ENCODE measurements at places on chromosomes 2 and 18.

DNA sequence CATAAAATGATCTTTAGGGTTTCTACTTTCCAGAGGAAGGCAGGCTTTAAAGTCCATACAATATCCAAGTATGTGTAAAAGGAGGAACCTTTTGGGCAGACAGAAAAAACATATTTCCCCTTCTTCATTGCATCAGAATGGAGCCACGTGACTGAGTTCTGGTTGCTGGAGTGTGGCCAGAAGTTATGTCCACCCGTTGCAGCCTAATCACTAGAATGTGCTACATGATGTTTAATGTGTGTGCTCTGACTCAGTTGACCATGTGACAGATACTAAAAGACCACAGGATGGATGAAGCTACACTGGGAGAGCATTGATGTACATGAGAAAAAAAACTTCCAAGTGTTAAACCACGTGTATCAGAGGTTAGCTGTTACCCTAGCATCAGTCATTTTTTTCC, 460.9 kb downstream of the RIT2 start:
- DNase-seq, result no peak

- no peak for DNase-seq
Measured at GRCh38 chr2:205869439-205869838, 187.1 kb downstream of the NRP2 start.

- DNase-seq, result no peak
Measured at GRCh38 chr2:143296089-143296488, 166.9 kb downstream of the ARHGAP15 start.

- no peak for DNase-seq
Measured at GRCh38 chr2:229141424-229142025, 129.6 kb downstream of the PID1 start.

GRCh38 chr2:239365071-239365781, 35.6 kb downstream of the HDAC4 start:
- no peak for DNase-seq

- DNase-seq, result no peak
Measured at GRCh38 chr2:147538821-147539220, 306.0 kb upstream of the ACVR2A start.

GRCh38 chr18:51196118-51196810, 1.2 kb downstream of the MEX3C start:
- peak; percentile 42 for DNase-seq

DNA sequence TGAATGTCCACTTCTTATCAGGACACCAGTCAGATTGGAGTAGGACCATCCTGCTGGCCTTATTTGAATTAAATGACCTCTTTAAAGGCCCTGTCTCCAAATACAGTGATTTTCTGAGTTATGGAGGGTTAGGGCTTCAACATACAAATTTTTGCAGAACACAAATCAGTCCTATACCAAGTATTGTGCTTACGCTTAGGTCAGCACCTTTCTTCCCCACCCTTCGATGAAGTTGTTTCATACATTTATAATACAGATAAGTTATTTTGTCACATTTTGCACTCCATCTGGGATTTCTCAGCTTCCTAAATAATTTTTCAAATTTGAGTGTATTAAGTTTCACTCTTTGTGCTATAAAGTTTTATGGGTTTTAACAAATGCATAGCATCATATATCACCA, 190.5 kb upstream of the EPAS1 start:
- no peak for DNase-seq

DNA sequence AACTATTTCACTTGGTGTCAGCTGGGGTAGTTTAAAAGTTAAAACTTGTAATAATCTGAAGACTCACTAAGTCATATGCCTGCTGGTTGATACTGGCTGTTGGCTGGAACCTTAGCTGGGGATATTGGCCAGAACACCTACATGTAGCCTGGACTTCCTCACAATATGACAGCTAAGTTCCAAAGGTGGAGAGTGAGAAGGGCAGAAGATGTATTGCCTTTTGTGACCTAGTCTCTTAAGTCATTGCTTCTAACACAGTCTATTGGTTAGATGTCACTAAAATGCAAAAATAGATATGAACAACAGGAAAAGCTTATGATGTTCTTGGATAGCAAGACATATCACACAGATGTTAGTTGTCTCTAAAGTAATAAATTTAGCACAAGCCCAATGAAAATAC, 113.2 kb upstream of the CHAC2 start:
- DNase-seq, result no peak

DNA sequence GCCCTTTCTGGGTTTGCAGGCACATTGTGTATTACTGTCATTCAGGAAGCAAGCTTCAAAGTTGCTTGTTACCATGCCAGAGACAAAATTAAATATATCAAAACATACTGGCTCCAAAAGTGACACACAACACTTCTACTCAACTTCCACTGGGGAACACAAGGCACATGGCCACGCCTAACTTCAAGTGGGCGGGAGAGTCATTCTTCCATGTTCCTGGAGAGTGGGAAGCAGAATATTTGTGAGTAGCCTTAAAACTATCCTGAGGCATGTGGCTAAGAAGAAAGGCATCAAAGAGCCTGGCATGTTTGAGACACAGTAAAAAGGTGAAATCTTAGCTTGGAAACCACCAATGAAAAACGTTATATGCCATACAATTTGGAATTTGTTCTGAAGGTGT, 90.5 kb upstream of the TACR1 start:
- DNase-seq, result no peak

- no peak for DNase-seq
Measured at GRCh38 chr2:31170071-31170698, 31.9 kb upstream of the GALNT14 start.

DNA sequence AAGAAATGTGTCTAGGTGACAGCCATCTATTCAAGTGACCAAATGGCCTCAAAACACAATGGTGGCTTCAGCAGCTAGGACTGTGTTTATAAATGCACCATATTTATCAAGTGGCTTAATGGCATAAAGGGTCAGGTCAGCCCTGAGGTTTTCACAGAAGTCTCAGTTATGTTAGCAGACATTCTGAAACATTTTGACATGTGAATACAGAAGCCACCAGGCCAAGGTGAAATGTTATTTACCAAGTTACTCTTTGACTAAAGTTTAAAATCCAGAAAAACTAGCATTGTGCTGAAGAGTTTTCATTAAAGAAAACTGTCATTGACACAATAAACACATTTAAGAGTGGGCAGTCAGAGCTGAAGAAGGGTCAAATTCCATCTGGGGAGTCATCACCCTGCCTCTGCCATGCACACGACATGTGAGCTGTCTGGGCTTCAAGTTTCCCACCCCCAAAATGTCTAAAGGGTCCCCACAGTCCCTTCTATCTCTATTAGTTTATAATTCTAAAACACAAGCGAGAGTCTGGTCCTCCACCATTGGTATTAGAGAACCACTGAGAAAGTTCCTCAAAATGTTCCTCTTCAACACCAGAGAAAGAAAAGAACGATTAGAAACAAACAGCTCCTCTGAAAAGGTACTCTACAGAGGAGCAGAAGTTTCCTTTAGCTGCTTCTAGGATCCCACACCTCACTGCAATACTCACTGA, 77.5 kb upstream of the FZD5 start:
- no peak for DNase-seq

DNA sequence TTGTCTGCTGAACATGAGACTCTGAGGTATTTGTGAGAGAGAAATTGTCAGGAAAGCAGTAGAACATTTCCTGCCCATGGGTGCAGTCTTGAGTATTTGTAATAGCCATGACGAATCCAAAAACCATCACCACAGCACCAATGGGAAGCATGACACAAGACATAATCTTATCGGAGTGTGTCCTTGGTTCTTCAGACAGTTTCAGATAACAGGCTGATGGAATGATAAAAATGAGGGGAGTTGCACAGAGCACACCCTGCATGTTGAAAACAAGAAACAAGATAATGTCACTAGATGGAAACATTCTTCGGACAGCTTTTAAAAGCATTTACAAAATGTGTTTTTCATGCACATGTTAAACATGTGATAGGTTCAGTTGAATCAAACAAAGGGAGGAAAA, 56.9 kb downstream of the SLC38A11 start:
- no peak for DNase-seq

DNA sequence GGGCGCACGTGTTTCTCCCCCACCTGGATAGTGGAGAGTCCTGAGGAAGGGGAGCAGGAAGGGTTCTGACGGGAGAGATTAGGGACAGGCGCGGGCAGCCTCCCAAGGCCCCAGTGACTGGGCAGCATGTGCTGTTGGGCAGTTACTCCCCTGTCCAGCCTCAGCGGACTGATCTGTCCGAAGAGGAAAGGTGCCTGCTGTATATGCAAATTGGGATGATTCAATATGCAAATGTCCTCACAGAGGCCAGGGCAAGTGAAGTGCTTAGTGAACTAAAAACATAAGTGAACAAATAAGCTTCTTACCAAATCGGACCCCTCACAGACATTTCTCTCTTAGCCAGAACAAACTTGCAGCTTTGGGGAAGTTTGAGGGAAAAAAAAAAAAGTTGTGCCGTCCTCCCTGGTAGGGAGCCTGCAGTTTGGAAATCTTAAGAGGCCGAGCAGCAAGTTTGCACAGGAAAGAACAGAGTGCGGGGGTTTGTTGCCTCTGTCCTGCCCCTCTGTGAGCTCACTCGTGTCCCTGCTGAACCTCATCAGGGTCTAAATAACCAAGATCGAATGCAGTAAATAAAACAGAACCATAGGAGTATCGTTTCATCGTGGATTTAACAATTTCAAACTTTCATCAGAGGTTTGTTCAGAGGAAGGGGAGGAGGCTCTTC, 141.4 kb downstream of the KCTD1 start:
- DNase-seq, result no peak

- no peak for DNase-seq
Measured at GRCh38 chr2:238558456-238559099, 131.9 kb downstream of the ASB1 start.

GRCh38 chr2:162184359-162184758, 32.3 kb upstream of the GCG start:
- no peak for DNase-seq

DNA sequence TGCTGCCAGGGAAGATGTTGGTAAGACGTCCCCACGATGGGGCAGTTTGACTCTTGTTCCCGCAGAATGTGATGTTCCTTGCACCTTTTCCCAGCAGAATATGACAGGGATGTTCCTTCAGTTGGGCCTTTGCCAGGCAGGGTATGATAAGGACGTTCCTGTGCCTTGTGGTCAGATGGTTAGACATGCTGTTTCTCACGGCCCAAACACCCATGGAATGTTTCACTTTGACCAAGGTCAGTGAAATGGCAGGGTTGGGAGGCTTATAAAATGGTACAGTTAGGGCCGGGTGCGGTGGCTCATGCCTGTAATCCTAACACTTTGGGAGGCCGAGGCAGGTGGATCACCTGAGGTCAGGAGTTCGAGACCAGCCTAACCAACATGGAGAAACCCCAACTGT, 40.3 kb upstream of the YPEL5 start:
- DNase-seq, result no peak

DNA sequence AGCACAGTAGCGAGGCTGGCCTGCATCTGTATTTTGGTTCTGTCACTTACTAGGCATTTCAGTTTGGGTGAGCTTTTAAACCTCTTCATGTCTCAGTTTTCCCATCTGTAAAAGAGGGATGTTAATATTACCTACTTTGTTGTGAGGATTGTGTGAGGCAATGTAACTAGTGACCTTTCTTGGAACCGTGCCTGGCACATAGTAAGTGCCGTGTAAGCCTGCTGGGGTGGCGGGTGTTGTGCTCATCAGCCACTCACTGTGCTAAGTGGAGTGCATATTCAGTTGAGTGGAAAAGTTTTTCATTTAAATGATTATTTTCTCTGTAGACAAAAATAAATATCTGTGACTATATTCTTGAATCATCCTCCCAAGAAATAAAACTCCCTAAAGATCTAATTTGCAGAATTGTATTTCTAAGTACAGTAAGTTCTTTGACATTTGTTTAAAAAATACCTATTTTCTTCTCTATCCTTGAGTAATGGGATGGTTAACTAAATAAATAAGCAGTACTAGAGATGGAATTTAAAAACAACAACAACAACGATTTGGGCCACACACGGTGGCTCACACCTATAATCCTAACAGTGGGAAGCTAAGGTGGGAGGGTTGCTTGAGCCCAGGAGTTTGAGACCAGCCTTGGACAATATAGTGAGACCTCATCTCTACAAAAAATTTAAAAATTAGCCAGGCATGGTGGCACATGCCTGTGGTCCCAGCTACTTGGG, 56.7 kb downstream of the MALT1 start:
- DNase-seq, result no peak

DNA sequence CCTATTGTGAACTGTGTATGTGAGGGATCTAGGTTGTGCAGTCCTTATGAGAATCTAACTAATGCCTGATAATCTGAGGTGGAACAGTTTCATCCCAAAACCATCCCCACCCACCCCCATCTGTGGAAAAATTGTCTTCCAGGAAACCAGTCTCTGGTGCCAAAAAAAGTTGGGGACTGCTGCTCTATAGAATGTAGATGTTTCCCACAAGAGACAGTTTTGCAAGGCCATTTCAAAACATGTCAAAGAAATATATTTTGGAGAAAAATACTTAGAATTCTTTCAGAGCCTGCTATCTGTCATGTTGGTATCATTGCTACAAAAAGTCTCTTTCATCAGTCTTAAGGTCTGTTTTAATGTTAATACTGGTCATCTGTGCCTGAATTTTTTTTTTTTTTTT, 4.1 kb upstream of the SLC39A10 start:
- DNase-seq, result no peak

DNA sequence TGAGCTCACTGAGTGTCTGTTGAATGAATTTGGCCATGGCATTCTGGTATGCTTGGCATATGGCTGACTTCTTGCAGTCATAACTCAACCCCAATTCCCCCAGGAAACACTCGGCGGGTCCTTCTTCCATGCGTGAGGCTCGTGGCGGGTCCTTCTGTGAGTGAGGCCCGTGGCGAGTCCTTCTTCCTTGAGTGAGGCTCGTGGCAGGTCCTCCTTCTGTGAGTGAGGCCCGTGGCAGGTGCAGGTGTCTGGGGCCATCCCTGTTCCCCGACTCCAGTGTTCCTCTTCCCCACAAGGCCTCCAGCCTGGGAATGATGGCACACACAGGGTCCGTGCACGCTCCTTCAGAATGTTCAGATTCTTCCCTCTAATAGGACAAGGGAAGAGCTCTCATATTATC, 169.0 kb downstream of the EIPR1 start:
- DNase-seq, result no peak

DNA sequence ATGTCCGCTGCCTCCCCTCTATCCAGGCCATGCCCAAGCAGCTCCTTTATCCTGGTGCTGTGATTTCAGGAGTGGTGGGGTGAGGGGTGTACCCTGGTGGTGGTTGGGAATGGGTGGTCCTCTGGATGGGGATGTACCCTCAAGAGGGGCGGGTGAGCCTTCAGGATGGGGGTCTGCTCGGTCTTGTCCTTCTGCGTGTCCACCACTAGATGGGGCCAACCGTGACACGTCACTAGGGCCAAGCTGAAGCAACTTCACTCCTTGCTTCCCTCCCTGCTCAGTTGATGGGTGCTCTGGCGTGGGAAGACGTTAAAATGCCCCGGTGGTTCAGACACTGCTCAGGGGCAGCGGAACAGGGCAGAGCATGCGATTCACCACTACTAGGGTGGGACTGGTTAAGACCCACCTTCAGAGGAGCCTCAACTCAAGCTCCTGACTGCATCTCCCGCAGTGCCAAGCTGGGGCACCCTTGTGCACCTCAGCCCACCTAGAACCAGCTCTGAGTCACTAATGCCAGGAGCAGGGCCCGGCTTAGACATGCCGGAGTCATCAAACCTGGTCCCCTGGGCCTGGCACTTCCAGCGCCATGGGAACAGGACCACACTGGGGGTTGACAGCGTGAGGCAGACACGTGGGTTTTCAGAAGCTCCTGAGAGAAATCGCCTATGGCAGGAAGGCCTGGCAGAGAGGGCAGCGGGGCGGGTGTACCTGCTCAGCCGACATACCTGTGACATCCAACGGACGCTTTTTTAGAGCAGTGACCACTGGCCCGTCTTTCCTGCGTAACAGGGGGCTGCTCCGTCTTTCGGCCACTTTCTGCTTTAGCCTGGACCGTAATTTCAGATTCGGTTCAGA, 256.7 kb downstream of the HDAC4 start:
- no peak for DNase-seq

Measured in activated naive CD4-positive, alpha-beta T cell treated with anti-CD3 and anti-CD28 coated beads, Interleukin-2, amount 50 U/mL, for 72 hours (primary cell).